ENCODE measurements at places on chromosomes 16 and 17.

DNA sequence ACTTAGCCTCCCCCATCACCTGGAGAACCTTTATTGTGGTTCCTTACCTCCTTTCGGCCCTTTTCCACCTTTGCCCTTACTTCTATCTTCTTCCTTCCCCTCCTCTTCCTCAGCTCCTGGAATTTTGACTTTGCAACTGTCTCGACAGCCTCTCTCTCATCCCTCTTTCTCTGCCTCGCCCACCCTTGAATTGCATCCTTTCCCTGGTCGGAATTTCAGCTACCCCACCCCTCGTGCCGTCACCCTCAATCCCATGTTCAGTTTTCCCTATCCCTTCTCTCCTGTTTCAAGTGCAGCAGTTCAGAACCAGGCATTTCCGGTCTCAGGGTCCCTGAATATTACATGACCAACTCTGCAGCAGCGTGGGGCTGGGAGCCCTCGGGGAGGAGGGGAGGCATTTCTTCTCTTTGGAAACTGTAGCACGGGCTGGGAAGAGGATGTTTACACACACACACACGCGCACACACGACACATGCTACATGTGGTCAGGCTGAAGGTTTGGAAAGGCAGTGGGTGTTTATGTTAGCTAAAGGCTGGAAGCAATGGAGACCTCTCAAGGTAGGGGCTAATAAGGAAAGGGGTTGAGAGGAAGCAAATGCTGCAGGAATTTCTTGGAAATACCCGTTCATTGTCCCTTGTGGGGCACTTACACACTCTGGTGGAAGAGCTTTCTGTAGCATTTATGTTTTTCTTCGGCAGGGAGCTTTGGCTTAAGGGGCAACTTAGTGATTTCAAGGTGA, 971 bp downstream of the MINK1 start:
- DNase-seq, result peak; percentile 13

DNA sequence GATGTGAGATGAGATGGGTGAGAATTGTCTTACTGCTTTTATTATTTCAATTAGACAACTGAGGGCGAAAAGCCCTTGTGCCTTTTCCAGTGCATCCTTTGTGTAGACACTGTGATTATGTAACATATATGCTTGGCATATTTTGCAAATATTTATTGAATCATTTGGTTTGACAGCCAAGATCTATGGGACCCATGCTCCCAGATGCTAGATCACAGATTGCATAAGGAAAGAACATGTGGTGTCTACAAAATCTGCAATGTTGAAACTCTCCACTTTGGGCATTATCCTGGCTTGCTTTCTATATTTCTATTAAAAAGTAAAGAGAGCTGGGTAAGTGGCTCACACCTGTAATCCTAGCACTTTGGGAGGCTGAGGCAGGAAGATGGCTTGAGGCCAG, 4.8 kb upstream of the COG1 start:
- no peak for DNase-seq

DNA sequence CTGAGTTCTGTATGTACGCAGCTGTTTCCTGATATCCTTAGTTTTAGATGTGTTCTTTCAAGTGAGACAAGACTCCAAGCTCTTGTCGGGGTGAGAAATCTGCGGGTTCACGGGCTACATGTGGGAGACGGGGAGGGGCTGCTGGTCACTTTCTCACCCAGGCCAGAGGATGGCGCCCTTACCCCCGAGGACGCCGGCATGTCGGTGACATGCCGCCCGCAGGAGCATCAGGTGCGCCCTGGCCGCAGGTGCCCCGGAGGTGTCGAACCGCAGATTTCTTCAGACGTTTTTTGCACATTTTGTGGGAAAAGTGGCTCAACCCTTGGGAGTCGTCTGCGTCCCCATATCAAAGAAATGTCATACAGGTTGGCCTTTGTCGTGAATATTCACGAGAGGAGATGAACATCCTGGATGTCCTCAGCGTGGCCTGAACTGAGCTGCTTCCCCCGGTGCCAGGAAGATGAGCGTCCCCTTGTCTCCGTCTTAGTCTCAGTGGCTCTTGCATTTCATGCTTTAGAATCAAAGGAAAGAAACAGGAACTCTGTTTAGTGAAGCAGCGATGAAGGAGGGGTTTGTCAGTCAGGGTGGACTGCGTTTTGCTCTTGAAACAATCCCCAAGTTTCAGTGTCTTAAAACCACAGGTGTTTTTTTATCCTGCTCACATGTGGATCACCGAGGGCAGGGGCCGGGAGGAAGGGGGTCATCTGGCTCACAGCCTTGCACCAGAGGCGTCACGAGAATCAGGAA, 75.4 kb upstream of the ZNF750 start:
- DNase-seq, result no peak

GRCh38 chr16:82626791-82627261, at the start of gene CDH13:
Gene CDH13, plus strand, starts transcription at chr16:82626969.
- peak; percentile 75 for DNase-seq

GRCh38 chr16:56894331-56894917, 29.4 kb downstream of the SLC12A3 start:
- DNase-seq, result no peak

DNA sequence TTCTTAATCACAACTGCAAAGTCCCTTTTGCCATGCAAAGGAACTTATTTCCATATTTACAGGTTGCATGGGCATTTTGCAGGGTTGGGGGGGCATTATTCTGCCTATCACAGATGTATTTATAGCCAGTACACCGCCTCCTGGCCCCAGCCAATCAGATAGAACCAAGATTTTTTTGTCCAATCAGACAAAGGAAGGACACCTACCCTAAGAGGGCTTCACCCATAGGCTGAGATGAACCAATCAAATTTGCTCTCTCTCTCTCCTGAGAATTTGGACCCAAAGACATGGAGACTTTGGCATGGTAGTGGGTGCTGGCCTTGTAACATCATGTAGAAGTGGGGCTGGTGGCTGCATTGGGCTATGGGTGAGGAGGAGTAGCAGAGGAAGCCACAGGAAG, 3.9 kb upstream of the KCNG4 start:
- DNase-seq, result no peak

DNA sequence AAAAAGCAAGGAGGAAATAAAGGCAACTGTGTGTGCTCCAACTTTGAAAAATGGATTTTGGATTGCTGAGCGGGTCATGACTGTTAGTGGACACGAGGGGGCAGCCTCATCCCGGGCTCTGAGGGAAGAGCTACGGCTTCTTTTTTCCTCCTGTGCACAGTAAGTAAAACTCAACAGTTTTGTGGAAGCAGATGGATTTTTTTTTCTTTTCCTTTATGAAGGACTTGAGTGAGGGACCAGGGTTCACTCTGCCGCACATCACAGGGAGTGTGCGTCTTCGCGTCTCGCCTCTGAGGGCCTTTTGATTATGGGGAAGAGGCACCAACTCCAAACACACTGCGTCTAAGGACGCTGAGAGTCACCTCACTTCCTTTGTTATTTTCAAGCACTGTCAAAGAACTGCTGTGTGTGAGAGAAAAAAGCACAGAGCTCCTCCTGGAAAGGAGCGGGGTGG, 80.3 kb upstream of the GOT2 start:
- peak; percentile 12 for DNase-seq

GRCh38 chr17:57773557-57773956, 28.5 kb upstream of the CCDC182 start:
- no peak for DNase-seq

DNA sequence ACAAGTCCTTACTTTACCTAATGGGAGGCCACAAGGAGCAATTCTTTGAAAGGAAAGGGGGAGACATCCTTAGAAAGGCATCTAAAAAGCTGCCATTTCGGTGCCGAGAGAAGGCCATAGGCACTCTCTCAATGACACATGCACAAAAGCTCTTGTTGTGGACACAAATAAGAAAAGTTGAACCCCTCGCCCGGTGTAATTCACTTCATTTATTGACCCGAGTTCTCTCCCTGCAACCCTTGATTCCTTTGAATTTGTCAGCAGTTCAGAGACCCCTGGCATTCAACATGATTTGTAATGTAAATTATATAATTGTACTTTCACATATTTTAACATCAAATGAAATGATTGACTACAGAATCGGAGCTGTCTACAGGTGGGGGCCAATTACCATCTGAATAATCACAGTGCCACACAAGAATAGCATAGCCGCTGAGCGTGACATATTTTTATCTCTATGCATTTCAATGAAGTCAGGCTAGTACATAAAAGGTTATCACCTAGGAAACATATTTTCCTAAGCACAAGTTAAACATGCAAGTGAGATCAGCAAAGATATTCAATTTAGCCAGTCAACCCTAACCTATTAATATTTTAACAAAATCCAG, 66.7 kb downstream of the IRX6 start:
- DNase-seq, result no peak

DNA sequence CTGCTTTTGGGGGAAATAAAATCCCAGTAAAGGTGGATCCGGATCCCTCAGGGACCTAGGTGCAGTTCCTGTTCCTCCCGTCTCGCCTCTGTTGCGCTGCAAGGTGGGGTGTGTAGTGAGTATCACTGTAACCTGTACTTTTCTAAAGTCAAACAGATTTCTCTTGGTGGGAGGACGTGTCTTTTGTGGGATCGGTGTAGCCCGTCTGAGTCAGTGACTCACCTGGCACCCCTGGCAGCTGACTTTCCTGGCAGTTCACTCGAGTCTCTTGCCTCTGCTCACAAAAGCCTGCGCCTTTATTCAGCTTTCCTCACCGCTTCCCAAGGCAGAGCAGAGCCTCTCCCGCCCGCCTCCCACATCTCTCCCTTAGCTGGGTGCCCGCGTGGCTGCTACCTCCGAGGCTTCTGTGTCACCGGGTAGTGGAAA, 85.7 kb downstream of the CMIP start:
- no peak for DNase-seq

- no peak for DNase-seq
Measured at GRCh38 chr17:4201226-4201625, 58.2 kb downstream of the CYB5D2 start.
